ACHN (cell line): ENCODE measurements at places on chromosomes 1 and 21.

- no peak for DNase-seq
Observed at GRCh38 chr1:3103967-3104677, 35.1 kb downstream of the PRDM16 start.

- no peak for DNase-seq
Observed at GRCh38 chr1:236018885-236019453, 45.9 kb downstream of the NID1 start.

DNA sequence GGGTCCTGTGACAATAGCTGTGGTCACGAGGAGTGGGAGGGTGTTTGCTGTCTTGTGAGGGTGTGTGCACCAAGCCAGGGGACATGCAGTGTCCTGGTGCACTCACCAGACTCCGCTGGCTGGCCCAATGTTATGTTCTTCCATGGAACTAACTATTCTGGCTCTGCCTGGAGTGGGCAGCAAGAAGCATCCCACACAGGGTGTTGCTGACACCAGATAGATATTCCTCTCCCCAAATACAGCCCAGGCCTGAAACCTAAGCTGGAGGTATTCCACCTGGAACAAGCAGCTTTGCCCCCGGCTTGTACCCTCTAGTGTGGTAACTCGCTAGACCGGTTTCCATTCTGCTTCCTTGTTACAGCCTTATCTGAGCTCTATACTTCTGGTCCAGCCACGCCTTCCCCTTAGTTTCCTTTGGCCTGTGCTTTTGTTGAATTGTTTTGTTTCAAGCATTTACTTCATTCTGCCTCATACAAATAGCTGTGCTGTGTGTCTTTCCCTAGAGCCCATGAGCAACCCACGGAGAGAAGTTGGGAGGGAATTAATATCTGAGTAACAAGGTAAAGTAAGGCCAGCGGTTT lies 14.7 kb upstream of the LY9 start:
- no peak for DNase-seq

GRCh38 chr1:114770989-114771388 lies 9.5 kb downstream of the SIKE1 start:
- no peak for DNase-seq

GRCh38 chr1:204241050-204241449 lies 27.3 kb upstream of the GOLT1A start:
- DNase-seq = peak; percentile 23

DNA sequence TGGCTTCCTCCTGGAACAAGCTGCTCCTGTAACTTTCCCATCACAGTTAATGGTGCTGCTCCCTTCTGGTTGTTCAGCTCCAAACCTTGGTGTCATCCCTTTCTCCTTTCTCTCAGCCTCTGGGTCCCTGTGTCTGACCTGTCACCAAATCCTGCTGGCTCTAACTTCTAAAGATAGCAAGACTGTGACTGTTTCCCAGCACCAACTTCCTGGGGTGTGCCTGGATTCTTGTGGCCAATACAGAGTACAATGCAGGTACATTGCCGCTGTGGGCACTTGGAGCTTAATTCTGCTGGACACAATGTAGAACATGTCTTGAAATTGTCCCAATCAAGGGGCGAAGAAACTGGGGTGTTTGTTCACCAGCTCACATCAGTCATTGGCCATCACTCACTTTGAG lies 156.7 kb upstream of the CSF3R start:
- DNase-seq = no peak

- DNase-seq = no peak
Observed at GRCh38 chr1:207316141-207316540, 5.3 kb upstream of the CD55 start.

DNA sequence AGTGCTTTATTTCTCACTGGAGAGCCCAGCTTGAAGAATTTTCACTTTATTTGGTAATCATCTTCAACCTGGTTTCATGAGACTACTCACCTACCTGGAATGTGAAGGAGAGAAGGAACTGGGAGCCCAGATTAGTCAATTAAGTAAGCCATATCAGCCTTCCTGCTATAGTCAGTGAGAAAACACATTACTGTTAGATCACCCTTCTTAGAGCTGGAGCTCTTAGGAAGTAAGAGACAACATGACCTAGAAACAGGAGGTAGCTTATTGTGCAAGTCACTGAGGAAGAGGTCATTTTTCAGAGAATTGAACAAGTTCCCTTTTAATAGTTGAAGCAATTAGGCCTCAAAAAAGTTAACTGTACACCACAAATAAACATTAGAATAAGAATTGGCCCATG lies 49.2 kb upstream of the TEKT2 start:
- DNase-seq = peak; percentile 64

GRCh38 chr1:222278501-222278900 lies 269.4 kb downstream of the HHIPL2 start:
- no peak for DNase-seq

DNA sequence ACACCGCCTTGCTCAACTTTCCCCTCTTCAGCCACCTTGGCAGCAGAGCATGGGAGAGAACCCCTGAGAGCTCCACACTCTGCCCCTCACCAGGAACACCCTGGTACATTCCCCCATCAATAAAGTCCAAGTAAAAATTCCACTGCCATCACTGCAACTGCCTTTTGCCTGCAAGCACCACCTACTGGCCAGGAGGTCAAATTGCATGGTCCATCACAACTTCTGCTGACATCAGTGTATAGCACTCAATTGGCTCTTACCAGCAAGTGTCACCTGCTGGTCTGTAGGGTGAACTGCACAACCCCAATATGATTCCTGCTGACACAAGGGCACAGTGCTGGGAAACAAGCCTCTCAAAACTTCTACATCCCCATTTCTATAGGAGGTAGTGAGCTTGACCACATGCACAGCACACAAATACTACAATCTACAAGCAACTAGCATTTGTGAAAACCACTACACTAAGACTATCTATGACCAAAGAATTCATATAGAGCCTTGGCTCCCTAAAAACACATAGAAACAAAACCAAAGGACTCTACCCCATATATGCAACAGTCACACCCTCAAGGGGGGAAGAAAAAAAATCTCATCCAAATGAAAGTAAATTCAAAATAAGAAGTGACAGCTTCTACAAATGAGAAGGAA lies 69.2 kb downstream of the FASLG start:
- DNase-seq = peak; percentile 66

- no peak for DNase-seq
Observed at GRCh38 chr1:59509341-59509875, 212.5 kb downstream of the FGGY start.

GRCh38 chr1:215083383-215083961 lies 935 bp downstream of the KCNK2 start:
- DNase-seq = peak; percentile 42

DNA sequence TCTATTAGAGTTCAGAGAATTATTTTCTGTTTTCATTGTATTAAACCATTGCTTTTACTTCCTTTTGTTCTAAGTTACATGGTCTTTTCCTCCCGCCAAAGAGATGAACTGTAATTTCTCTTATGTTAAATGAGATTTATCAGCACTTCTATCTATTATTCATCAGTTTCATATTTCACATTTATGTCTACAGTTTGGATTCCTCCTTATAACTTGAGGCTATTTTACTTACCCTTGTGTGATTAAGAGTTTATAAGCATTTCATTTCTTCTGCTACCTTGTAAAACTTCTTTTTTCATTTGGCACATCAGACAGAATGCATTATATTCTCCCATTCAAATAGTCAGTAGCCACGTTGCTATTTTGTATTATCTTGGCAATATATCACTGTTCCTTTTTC lies 248.2 kb downstream of the PLA2G4A start:
- DNase-seq = no peak

- no peak for DNase-seq
Observed at GRCh38 chr1:65793359-65793732, 651 bp downstream of the PDE4B start.

GRCh38 chr1:235933017-235933765 lies 66.5 kb upstream of the LYST start:
- peak; percentile 48 for DNase-seq

DNA sequence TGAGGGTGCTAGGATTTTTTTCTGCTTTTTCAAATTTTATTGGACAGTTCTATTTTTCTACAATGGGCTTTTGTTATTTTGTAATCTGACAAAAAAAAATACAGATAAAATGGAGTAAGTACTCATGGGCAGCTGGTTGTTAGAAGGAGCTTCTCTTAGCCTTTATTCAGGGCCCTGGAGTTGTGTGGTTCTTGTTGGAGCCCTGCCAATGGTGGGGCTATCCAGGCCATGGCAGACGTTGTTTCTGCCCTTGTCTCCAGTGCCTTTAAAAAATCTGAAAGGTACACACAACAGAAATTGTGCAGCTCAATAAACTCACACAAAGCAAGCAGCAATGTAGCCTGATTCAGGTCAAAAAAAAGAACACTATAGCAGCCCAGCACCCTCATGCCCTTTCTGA lies 153.5 kb upstream of the GALNT2 start:
- no peak for DNase-seq

DNA sequence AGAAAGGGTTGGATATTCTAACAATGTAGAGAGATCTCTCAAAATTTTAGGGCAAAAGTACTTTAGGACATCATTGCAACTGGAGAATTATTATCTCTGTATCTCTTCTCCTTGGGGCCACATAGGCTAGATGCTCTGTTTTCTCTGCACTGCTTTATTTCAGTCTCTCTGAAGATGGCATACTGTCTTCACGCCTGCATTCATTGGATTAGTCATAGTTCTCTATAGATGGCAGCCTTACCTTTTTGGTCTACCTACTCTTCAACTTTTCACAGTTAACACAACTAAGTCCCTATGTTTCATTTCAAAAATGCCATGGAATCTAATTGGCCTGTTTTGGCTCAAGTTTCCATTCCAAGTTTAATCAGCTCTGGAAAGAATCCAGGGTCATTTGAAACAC lies 1623.3 kb upstream of the B3GALT2 start:
- no peak for DNase-seq

GRCh38 chr1:151235235-151235634 lies 19.3 kb upstream of the PSMD4 start:
- no peak for DNase-seq

- DNase-seq = no peak
Observed at GRCh38 chr1:108154314-108154713, 45.8 kb downstream of the SLC25A24 start.

GRCh38 chr1:39081271-39082009 lies 55.3 kb downstream of the NDUFS5 start:
- no peak for DNase-seq

DNA sequence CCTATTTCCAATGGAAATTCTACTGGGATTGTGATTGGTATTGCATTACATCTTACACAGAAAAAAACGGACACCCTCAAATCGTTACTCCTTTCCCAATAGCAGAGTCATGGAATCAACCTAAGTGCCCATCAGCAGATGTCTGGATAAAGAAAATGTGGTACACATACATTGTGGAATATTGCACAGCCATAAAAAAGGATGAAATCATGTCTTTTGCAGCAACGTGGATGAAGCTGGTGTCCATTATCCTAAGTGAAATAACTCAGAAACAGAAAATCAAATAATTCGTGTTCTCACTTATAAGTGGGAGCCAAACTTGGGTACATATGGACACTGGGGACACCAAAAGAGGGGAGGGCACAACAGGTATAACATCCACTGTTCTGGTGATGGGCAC lies 14.3 kb downstream of the HMGN1 start:
- no peak for DNase-seq

- DNase-seq = no peak
Observed at GRCh38 chr1:116586741-116587143, 15.9 kb upstream of the CD58 start.

GRCh38 chr21:27268290-27268689 lies 301.4 kb upstream of the ADAMTS5 start:
- no peak for DNase-seq

DNA sequence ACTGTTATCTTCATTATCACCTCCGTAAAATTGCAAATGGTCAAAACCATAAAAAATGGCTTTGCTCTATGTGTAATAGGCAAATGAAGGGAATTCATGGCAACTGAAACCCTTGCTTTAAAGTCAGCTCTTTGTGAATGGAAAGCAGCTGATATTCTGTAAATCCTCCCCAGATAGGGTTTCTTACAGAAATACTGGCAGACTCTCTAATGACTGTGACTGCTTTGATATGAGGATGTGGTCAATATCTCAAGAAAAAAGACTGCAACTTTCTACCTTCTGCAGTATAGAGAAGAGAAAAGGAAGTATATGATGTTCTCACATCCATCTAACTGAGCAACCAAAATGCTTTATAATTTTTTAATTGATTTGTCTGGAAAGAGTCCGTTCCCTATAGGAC lies 193.1 kb downstream of the ST6GALNAC3 start:
- DNase-seq = no peak

GRCh38 chr1:6463120-6463412 lies 2.9 kb downstream of the TNFRSF25 start:
- no peak for DNase-seq

GRCh38 chr1:203362720-203363025 lies 11.8 kb upstream of the FMOD start:
- DNase-seq = no peak

DNA sequence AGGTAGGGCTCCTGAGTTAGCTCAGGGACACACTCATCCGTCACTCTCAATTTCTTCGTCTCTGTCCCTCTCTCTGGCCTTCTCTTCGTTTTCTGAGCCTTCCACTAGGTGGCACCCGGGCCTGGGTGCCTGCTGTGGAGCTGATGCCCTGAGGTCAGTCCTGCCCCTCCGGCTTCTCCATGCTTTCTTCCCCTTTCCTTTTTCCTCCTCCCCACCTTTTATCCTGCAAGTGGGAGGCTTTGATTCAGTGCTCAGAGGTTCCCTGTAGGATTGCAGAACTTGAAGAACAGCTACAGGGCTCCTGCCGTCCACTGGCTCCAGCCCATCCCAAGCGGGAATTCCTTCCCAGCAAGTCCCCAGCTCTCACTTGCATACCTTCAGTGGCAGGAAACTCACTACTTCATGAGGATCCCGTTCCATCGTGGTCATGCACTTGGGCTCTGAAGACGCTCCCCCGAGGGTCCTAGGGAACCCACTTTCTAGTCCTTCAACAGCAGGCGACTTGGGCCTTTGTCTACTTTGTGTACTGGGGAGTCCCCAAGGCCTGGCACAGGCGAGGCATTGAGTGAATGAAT lies 45.6 kb downstream of the SRRM1 start:
- DNase-seq = peak; percentile 71

- no peak for DNase-seq
Observed at GRCh38 chr1:229620876-229621275, 5.0 kb downstream of the TAF5L start.

DNA sequence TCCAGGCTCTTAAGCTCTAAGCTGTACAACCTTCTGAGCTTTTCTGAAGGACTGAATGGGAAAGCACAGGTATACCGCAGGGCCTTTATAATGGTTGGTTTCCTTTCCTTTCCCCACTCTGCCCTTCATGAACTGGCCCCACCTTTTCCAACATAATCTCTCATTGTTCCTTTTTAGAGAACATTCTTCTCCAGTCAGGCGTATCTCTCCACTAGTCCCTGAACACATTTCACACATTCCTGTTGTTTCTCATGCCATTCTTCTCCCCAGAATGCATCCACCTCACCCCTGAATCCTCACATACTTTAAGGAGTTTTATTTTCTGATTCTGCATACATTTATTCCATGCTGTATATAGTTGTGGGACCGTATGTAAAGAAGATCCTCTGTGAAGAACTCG lies 41.3 kb downstream of the PGM1 start:
- DNase-seq = peak; percentile 53

DNA sequence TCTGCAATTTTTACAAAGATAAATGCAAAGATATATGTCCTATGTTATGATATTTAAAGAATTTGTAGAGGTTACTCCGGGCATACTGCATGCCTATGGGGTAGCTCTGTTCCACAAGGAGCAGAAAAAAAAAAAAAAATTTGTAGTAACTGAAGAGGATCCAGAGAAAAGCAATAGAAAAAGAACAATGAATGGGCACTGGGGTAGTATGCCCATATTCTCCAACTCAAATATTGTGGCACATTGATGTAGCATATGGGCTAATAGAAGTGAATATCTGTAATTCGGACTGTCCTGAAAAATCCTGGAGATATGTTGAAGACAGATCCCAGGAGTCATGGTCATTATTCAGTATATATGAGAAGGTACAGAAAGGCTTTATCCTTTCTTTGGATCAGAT lies 1.1 kb upstream of the AKIRIN1 start:
- no peak for DNase-seq
